A172 (cell line): ENCODE measurements at places on chromosomes 5 and 9.

DNA sequence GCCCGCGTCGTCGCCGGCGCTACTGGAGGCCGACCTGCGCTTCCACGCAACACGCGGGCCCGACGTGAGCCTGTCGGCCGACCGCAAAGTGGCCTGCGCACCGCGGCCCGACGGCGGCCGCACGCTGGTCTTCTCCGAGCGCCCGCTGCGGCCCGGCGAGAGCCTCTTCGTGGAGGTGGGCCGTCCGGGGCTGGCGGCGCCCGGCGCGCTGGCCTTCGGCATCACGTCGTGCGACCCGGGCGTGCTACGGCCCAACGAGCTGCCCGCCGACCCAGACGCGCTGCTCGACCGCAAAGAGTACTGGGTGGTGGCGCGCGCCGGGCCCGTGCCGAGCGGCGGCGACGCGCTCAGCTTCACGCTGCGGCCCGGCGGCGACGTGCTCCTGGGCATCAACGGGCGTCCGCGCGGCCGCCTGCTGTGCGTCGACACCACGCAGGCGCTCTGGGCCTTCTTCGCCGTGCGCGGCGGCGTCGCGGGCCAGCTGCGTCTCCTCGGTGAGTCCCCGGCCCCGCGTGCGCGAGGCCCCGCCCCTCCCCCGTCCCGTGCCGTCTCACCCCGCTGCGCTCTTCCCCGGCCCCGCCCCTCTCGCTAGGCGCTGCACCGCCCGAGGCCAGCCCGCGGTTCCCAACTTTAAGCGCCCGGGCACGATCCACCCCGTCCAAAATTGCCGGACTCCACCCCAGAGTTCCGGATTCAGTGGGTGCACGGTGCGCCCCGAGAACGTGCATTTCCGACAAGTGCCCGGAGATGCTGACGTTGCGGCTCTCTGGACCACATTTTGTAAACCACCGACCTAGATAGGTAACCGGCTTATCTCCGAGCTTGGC is 42.8 kb downstream of the NEURL1B start:
- no peak for DNase-seq

DNA sequence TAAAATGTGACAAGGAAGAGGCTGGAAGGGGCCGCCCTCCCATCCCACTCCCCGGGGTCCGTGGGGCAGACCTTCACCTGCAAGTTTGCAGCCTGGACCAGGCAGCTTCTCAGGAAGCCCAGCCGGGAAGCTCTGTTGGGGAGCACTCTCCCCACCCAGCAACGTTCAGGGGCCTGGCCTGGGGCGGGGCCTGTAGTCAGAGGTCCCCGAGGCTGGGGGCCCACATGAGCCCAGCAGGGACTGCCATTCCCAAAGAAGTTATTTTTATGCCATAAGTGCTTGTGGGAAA is 32.7 kb upstream of the NOTCH1 start:
- no peak for DNase-seq

- DNase-seq, result no peak
These were observed 285.1 kb downstream of the DNAH5 start for GRCh38 chr5:13659391-13659790.

DNA sequence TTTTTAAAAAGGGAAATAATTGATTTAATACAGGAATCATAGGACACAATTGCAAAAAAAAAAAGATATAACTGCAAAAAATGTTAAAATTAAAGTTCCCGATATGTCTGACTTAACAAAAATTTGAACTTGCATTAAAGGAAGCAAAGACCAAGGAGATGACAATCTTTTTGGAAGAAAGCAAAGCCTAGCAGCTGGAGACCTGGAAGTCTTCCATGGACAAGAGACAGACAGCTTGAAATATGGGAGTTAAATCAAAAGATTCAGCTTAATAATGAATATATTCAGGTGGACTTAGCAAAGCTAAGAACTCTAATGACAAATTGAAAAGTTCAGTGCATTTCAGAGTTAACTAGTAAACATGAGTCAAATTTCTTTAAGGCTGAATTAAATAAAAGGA is 568.7 kb upstream of the RGMB start:
- no peak for DNase-seq

DNA sequence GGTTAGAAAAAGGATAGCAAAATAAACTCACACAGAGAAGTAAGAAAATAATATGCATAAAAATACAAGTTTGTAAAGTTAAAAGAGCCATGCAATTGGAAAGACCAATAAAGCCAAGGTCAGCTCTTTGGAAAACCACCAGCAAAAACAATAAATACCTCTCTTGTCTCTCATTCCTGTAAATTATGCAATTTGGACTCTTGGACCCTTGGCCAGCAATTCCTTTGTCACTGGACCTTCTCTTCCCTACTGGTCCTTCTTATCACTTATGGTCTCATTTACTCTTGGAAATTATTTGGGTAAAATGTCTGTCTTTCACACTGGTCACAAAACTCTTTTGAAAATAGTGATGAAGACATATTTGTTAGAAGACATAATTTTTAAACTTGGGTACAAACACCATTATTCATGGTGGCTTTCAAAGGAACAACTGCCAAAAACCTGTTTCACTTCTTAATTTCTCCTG is 379.5 kb downstream of the TMEM232 start:
- DNase-seq, result no peak

DNA sequence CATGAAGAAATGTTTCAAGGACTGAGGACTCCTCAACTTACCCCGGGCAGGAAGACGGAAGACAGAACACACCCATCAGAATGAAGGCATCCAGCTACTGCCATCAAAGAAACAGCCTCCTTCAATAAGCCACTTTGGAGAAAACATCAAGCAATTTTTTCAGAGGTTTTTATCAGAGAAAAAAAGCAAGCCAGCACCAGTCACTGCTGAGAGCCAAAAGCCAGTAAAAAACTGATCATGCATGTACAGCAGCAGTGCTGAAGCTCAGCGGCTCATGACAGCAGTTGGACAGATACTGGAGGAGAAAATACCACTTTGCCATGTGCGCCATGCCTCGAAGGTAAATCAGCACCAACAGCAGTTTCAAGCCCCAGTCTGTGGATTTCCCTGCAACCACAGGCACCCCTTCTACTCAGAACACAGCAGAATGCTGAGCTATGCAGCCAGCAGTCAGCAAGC is 10.1 kb upstream of the ZNF484 start:
- no peak for DNase-seq

GRCh38 chr9:114003758-114004157 is 74.3 kb downstream of the AMBP start:
- DNase-seq, result no peak

- DNase-seq, result no peak
These were observed 58.2 kb downstream of the ZNF618 start for GRCh38 chr9:113934167-113934828.

DNA sequence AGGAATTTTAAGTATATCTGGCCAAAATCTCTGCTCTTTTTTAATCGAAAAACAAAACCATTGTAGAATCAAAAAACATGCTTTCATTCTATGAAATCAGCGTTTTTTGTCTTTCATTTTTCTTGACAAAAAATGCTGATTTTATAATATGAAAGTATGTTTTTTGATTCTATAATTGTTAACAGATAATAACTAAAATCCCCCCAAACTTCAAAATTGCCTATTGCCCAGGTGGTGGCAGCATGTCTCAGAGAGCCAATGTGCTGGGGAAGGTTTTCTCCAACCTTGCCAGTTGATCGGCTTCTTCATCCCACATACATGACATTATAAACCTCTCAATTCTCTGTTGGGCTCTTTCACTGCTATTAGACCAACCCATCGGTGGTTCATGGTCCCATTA is 5.1 kb upstream of the SMIM15 start:
- peak; percentile 52 for DNase-seq

DNA sequence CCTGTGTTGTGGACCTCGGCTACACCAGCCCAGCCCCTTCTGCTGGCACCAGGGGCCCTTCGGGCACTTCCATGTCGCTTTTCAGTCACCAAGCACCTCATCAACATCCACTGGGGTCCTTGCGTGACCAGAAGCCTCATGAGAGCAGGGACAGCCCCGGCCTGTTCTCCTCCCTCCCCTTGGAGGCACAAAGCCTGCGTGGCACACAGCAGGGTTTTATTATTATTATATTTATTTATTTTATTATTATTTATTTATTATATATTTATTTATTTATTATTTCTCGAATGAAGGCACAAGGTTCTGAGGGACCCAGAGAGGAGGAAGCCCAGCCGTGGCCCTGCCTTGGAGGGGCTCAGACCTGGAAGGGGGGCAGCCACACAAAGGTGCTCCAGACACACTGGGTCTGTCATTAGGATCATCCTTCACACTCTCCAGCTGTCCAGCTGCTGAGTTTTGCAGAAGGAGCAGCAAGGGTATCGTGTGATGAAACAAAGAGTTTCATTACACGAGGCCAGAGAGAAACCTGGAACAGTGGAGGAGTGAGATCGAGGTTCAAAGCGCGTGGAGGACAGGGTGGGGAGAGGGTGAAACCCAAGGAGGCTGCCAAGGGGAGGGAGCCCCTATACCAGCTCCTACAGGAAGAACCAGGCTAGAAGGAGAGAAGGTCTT is 5.2 kb downstream of the VAV2 start:
- DNase-seq, result no peak

DNA sequence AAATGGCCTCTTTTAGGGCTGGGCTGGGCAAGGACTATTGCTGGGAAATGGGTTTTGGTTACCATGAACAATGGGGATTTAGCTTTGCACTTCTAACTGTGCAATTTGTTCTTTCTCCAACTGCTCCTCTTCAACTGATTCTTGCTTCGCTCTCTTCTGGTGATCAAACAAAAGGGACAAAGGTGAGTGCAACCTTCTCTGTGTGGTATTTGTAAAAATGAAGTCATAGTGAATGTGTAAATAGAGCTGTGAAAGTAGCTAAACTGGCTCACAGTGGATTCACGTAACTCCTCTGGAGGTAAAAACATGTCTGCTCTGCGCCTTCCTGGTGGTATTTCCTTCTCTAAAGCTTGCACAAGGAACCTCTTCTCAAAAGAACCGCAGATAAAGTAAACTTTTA is 20.9 kb upstream of the SPINK14 start:
- DNase-seq, result no peak

- DNase-seq, result no peak
These were observed 345.9 kb upstream of the RPS23 start for GRCh38 chr5:82624062-82624461.

DNA sequence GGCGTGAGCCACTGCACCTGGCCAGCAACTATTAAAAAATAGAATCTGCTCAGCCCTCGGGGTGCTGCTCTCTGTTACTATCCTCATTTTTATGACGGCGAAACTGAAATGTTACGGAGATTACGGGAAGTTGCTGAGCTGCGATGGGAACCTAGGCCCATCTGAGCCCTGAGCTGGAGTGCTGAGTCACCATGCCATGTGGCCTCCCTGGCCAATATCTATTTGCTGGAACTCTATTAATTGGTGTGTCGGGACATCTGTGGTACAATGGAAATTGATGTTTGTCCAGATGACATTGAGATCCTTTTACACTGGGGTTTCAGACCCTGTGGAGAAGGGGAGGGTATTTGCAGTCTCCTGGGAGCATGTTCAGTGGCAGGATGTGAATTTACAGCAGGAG is 8.1 kb downstream of the PRDM12 start:
- no peak for DNase-seq

- DNase-seq, result no peak
These were observed 17.8 kb upstream of the S1PR3 start for GRCh38 chr9:88973281-88974045.

DNA sequence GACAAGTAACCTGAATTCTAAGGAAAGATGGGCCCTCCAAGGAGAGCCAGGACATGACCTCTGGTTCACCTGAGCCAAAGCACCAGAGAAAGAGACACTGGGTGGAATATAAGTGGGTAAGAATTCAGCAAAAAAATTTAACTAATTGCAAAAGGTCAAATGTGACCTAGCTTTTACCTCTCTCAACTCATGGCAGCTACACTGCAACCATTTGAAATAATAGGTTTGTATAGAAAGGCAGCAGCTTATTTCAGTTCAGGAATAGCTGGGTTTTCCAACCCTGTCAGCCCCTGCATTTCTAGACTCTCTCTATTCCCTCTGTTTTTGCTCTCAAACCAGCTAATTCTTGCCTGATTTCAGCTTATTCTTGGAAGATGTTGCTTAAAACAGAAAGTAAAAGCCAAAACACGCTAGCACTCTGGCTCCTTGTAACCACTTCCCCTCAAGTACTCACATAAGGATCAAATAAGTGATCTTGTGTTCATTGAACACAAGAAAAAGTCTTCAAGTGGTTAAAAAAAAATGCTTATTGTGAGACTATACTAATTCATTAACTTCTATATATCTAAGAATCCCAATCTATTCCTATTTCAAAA is 101.1 kb upstream of the NR4A3 start:
- DNase-seq, result no peak

- DNase-seq, result peak; percentile 76
These were observed 2.6 kb upstream of the DAPK1 start for GRCh38 chr9:87494970-87495471.

DNA sequence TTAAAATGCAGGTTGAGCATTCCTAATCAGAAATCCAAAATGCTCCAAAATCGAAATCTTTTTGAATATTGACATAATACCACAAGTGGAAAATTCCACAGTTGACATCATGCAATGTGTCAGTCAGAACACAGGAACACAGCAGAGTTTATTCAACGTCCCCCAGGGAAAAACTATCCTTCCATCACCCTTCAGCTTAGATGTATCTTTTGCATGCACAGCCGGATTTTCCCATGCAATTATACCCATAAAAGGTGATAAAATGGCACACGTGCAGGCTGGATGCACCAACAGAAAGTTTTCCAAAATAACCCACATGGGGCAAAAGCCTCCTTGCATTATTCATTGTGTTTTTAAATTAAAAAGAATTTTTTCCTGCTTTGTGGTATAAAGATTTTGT is 71.2 kb downstream of the RAB24 start:
- no peak for DNase-seq

GRCh38 chr9:107613321-107613720 is 123.8 kb upstream of the KLF4 start:
- no peak for DNase-seq

- no peak for DNase-seq
These were observed 1.0 kb downstream of the ADAMTS13 start for GRCh38 chr9:133423216-133423615.

- DNase-seq, result peak; percentile 35
These were observed 11.7 kb downstream of the NIPAL4 start for GRCh38 chr5:157471709-157472108.

DNA sequence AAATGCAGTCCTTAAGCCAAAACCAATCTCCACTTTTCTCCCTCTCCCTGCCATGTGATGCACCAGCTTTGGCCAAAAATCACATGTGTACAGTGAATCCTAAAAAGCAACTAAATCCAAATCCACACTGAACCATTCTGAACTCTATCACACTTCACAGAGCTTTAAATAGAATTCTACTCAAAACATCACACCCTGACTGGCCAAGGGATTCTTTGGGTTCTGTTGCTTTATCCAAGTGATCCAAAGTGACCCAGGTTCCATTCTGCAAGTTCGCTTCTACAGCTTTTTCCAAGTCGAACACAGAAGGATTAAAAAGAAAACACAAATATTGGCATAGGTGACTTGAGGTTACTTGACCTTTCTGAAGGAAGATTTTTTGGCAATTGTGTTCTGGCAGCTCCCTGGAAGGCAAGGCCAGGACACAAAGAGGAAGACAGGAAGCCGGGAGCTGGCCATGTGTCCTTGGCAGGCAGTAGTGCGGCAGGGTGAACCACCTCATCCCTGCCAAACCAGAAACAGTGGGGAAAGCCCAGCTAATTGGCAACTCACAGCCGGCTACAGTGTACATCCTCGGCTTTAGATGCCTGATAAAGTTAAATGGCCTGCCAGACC is 115.0 kb downstream of the NFIB start:
- peak; percentile 42 for DNase-seq

- DNase-seq, result no peak
These were observed 59.4 kb upstream of the SIMC1 start for GRCh38 chr5:176178789-176179188.

- no peak for DNase-seq
These were observed 19.3 kb downstream of the PGGT1B start for GRCh38 chr5:115243412-115243811.
